ENCODE measurements at places on chromosomes 11 and 22.

- DNase-seq = no peak
Measured at GRCh38 chr11:43806976-43807375, 73.7 kb upstream of the ALKBH3 start.

GRCh38 chr11:67665541-67666302, 8.7 kb downstream of the ALDH3B2 start:
- DNase-seq = no peak

DNA sequence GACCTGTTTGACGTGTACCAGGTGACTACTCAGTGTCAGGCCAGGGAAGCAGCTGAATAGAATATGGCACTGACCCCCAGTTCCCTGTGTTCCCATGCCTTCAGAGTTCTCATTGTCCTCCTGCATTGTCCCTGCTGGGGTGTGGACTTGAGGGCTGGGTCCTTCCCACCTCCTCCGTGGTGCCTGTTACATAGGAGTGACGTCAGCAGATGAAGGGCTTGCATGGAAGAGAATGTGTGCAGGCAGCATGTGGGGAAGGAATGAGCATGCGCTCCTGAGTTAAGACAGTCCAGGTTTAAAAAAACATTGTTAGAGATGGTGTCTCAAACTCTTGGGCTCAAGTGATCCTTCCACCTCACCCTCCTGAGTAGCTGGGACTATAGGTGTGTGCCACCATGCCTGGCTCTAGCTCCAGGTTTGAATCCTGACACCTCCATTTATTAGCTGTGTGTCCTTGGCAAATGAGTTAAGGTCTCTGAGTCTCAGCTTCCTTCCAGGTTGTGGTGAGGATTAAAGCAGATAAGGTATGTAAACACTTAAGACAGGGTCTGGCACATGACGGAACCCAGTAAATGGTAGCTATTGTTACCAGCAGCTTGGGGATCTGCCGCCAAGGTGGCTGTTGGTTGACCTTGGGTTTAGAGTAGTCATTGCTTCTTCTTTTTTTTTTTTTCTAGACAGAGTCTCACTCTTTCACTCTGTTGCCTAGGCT, 7.5 kb upstream of the SOX10 start:
- no peak for DNase-seq

DNA sequence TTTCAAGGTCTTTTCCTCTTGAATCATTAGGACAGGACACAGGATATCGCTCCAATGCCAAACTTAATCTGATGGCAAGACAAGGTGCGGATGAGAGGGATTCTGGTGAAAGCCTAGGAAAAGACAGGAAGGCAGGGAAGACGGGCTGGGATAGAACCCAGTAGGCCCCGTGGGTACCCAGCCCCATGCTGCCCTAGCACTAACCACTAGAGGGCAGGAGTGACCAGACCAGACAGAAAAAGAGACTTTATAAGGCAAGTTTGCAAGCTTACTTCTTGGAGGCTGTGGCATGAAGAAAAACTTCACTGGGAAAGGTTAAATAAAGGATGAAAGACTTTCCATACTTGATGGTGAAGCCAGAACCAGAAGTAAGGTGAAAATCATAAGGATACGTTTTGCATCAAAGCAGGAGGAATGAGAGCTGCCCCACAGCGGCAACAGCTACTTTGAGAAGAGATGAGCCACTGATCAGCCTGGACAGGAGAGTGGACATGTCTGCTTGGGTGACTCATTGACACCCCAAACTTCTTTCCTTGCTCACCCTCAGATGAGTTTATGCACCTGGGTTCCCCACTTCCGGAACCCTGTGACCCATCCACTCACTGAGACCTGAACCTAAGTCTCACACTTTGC, 39.8 kb downstream of the SYN3 start:
- peak; percentile 4 for DNase-seq

DNA sequence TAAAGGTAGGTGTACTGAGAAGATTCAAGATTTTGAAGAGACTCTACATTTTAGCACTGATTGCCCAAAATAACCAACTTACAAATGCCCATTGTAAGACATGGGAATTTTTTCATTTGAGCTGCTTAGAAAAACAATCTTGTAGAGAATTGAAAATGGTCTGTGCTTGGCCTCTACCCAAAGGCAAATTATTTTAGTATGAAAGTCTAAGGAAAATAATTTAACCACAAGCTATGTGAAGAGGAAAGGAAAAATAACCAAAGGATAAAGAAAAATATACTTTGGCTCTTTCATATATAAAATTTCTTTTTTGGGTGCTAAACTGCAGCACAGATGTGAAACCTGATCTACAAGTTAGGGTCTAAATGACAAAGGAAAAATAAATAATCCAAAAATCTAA, 54.9 kb downstream of the ME3 start:
- no peak for DNase-seq

GRCh38 chr11:8610532-8611116, 16.6 kb upstream of the STK33 start:
- DNase-seq = peak; percentile 16

GRCh38 chr11:45341372-45341771, 55.2 kb upstream of the SYT13 start:
- DNase-seq = no peak

GRCh38 chr11:11173316-11174025, 179.6 kb downstream of the CSNK2A3 start:
- DNase-seq = no peak

DNA sequence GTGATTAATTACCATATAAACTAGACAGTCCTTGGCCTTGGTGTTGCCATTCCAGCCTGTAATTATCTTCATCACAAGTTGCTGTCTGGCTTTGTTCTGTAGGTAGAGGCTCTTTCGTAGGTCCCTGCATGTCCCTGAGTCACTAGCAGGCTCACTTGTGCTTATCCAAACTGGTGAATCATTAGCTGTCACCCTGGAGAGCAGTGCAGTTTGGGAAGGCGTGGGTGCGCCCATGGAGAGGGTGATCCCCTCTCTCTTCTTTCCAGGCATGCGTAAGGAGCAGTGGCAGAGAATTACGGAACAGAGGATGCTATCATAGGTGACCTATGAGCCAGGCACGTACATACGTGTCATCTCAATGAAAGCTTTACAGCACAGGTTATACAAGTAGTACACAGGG, 11.0 kb upstream of the EHF start:
- no peak for DNase-seq

- DNase-seq = no peak
Measured at GRCh38 chr22:36902143-36902926, 11.1 kb upstream of the CSF2RB start.

GRCh38 chr11:60762851-60763691, 6.4 kb downstream of the MS4A15 start:
- DNase-seq = peak; percentile 65

- DNase-seq = no peak
Measured at GRCh38 chr22:23113847-23114720, 27.7 kb downstream of the RSPH14 start.

GRCh38 chr11:61869708-61870451, 21.5 kb downstream of the FADS3 start:
- DNase-seq = no peak

GRCh38 chr11:113193016-113193415, 121.4 kb upstream of the TTC12 start:
- DNase-seq = no peak

- no peak for DNase-seq
Measured at GRCh38 chr22:48651981-48652538, 1175.6 kb downstream of the BRD1 start.

- DNase-seq = peak; percentile 64
Measured at GRCh38 chr11:109644152-109644551, 222.2 kb downstream of the C11orf87 start.

DNA sequence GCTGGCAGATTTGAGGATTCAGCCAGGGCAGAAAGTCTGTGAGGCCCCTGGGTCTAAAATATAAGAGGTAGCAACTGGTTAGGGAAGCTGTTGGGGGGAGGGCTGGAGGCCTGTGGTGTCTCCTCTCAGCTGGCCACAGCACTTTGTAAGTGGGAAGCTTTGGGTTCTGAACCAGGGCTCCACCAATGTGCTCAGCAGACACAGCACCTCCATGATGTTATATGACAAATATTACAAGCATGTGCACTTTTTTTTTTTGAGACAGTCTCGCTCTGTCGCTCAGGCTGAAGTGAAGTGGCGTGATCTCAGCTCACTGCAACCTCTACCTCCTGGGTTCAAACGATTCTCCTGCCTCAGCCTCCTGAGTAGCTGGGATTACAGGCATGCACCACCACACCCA, 8.0 kb downstream of the ARHGAP1 start:
- DNase-seq = no peak

DNA sequence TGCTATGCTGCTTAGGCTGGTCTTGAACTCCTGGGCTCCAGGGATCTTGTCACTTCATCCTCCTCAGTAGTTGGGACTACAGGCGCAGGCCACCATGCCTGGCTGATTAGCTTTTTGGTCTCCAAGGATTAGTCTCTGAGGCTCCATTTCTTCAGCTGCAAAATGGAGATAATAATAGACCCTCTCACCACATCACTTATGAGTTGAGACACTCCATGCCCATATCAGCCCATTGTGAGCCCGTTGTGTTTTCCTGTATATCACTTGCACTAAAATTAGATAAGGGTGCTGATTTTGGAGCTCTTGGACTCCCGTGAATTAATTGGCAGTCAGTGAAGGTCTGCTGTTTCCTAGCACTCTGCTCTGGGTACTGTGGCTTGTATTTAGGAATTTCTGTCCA, 36.0 kb downstream of the DEPDC5 start:
- no peak for DNase-seq

GRCh38 chr11:86395061-86395551, 20.4 kb downstream of the CCDC81 start:
- DNase-seq = no peak

DNA sequence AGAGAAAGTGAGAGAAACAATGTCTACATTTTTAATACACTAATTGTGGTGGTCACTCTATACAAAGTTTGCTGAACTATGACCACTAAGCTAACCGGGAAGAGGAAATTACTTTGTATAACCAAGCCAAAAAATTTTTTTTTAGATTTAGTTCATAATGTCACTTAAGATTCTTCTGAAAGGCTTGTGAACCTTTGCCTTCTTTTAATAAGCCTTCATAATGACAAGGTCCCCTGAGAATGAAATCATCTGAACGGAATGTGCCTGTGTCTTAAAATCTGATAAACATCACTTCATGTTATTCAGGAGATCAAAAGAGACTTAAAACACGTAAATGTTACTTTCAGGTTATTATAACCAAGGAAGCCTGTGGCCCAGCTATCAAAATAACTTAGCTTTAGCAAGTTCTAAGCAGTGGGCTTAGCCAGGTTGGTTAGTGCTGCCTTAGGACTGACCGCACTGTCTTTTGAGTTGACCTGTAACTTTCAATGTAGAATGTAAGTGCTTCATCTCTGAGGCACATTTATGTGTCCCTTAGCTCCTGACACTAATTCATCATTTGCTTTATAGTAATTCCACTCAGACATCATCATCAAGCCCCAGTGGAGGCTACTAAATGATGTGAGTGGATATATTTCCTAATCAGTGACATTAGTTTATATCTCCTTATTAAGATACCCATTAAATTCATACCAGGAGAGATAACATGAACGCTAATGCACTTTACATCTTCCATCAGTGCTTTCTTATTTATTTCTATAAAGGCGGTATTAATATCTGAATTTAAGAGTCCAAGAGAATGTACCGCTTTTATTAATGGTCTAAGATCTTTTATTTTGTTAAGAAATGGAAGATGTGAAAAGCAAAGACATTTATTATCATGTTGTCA, 122.5 kb downstream of the WNT11 start:
- no peak for DNase-seq

GRCh38 chr11:64803846-64804345, 882 bp upstream of the MAP4K2 start:
- peak; percentile 32 for DNase-seq

- DNase-seq = no peak
Measured at GRCh38 chr11:67607507-67607906, 771 bp downstream of the NDUFV1 start.

DNA sequence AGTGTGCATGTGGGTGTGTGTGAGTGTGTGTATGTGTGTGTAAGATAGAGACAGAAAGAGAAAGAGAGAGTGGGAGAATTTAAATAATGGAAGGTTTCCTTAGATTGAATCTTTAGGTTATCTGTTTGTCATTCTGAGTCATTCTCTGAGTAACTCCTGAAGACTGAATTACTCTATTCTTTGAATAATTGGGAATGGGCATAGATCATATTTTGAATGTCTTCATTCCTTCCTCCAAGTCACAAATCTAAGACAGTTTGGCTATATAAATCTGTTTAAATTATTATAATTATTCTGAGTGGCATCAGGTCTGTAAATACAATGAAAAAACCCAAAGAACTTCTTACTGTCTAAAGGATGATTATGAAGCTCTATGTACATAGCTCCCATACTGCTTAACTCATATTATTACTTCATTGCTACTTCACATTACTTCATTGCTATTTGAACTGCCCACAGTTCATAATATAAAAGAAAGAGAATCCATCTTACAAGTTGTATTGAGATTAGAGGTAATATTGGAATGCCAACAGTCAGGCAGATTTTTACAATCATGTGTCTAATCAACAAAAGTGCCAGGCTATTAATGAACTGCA, 346.6 kb upstream of the CCDC179 start:
- DNase-seq = no peak

DNA sequence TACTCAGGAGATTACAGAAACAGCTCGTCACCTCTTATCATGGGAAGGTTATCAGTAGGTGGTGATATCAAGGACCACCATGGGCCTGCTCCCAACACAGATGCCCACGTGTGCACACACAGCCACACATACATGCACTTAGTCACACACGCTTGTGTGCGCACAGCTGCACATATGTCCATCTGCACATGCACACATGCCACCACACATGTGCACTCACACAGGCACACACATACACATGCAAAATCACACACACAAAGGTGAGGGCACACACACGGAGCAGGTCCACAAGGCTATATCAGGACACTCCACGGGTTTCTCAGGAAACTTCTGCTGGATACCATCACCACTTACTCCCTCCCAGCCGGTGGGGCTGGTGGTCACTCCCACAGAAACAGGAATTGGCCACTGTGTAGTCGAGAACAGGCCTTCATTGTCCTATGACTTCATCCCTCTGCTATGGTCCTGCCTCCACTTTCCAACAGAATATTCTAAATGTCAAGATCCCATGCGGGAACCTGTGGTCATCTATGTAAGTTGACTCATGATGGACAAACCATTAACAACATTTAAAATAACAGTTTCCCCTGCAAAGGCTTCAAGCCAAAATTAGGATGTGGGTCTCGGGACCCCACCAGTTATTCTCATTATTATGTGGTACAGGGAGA, 2.2 kb downstream of the C11orf24 start:
- no peak for DNase-seq

DNA sequence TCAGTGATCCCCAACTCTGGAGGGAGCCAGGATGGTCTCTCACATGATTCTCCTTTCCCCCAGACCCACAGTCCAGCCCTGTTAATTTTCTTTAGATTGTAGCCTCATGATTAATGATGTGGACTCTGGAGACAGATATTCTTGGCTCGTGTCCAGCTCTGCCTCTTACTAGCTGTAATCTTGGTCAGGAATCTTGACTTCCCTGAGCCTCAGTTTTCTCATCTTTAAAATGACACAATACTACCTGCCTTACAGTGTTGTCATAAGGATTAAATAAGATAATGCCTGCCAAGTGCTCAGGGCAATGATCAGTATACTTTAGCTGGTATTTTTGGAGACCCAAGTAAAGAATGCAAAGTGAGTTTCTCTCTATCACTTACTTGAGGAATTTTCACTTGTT, 60.0 kb downstream of the SPECC1L start:
- DNase-seq = no peak
